ENCODE measurements at places on chromosomes 5 and 9. TPM values are rescaled to one million over a fixed set of nuclear protein-coding genes. Genes with fewer than 3 reads are reported as not detected.

DNA sequence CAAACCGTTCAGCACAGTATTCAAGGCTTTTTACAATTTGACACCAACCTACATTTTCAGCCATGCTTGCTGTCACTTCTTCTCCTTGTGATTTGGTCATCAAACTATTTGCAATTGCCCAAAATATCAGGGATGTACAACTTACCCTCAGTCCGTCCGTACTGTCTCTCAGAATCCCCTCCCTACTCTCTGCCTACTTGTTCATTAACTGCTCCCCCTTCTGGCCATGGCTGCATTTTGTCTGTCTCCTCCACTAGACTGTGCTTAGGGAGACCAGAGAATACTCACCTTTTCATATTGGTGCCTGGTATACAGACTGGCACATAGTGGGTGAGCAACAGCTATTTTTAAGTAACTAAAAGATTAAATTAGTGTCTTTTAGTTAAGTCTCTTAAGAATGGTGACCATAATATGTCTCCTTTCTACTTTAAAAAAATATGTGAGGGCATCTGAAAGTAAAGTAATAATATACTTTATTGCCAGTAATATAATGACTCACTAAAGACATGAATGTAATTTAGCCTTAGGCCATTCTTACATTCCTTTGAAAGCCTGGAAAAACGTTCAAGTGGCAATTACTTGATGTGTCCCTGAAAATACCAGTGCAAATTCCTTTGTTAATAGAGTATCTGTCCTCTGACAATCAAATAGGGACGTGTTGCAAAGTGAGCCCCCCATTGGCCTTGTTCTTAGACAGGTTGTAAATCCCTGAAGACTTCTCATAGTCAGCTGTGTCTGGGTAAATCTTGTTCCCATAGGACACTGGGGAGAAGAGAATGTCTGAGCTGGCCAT is 27.8 kb downstream of the PRLR start:
- no peaks in the 10 kb centered on the region for H3K36me3 ChIP-seq
- no peak overlapping the region for H3K4me3 ChIP-seq
- DNase-seq: peak; percentile 29
- peaks cover 19% of the 10 kb centered on the region for H3K4me1 ChIP-seq

GRCh38 chr9:18385696-18386490 is 88.1 kb upstream of the ADAMTSL1 start:
- H3K4me3 ChIP-seq: no peak overlapping the region
- H3K4me1 ChIP-seq: no peaks in the 10 kb centered on the region
- H3K27ac ChIP-seq: no peak overlapping the region

BARHL1 gene
- not detected for total RNA-seq

GRCh38 chr9:17600962-17601593 is 22.2 kb downstream of the SH3GL2 start:
- no peak for DNase-seq
- H3K27me3 ChIP-seq: no peaks in the 10 kb centered on the region
- no peak overlapping the region for H3K4me3 ChIP-seq
- H3K4me1 ChIP-seq: no peaks in the 10 kb centered on the region
- no peak overlapping the region for H3K27ac ChIP-seq
- no peaks in the 10 kb centered on the region for H3K36me3 ChIP-seq

DNA sequence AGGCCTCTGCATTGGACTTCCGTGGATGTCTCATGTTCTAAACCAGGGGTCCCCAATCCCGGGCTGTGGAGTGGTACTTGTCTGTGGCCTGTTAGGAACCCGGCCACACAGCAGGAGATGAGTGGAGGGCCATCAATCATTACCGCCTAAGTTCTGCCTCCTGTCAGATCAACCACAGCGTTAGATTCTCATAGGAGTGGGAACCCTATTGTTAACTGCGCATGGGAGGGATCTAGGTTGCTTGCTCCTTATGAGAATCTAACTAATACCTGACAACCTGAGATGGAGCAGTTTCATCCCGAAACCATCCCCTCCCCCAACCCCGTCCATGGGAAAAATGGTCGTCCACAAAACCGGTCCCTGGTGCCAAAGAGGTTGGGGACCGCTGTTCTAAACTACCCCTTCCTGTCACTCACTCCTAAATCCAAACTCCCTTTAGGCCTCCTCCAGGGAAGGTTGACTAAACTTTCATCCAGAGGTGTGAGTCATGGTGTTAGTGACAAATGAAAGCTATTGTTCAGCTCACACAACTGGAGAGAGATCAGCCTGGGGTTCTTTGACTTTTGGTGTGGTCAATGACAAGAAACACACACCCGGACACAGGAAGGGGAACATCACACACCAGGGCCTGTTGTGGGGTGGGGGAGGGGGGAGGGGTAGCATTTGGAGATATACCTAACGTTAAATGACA is 9.5 kb downstream of the KCNV2 start:
- H3K27me3 ChIP-seq: no peaks in the 10 kb centered on the region
- H3K27ac ChIP-seq: no peak overlapping the region
- no peak overlapping the region for H3K4me3 ChIP-seq
- DNase-seq: no peak

DNA sequence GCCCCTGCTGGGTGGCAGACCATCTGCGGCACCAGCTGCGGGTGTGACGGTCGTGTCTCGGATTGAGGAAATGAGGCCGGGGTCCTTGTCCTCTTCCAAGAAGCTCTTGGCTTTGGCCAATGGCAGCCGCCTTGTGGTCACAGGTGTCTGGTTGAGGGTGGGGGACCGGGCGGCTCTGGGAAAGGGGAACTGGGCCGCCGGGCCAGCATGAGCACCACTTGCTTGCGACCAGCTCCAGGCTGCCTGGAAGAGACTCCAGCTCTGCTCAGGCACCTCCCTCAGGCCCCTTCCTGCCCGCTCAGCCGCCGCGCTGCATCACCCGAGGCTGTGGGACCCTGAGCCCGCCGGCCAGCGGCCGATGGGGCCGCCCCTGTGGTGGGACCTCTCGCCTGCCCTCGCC is 59.7 kb downstream of the RXRA start:
- no peak for DNase-seq
- no peaks in the 10 kb centered on the region for H3K36me3 ChIP-seq
- no peak overlapping the region for H3K27ac ChIP-seq
- no peak overlapping the region for H3K4me3 ChIP-seq
- H3K4me1 ChIP-seq: peaks cover 97% of the 10 kb centered on the region
- H3K27me3 ChIP-seq: no peaks in the 10 kb centered on the region

TMEM215 gene
- total RNA-seq: not detected

DNA sequence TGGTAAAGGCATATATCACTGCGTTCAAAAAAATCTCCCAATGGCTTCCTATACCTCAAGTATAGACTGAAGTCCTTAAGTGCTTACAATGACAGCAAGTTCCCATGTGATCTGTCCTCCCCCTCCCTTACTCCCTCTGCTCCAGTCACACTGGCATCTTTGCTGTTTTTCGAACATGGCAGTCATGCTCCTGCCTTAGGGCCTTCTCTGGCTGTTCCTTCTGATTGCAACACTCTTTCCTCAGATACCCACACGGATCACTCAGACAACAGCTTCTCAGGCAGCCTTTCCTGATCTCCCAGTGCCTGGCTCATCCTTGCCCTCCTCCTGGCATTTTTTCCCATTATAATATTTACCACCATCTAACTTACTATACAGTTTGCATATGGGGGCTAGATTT is 232.8 kb downstream of the ARHGEF28 start:
- H3K27ac ChIP-seq: no peak overlapping the region
- no peaks in the 10 kb centered on the region for H3K27me3 ChIP-seq
- no peak overlapping the region for H3K4me3 ChIP-seq
- no peaks in the 10 kb centered on the region for H3K36me3 ChIP-seq
- peaks cover 36% of the 10 kb centered on the region for H3K4me1 ChIP-seq

RNF183 gene
- 0.11 TPM for total RNA-seq

DNA sequence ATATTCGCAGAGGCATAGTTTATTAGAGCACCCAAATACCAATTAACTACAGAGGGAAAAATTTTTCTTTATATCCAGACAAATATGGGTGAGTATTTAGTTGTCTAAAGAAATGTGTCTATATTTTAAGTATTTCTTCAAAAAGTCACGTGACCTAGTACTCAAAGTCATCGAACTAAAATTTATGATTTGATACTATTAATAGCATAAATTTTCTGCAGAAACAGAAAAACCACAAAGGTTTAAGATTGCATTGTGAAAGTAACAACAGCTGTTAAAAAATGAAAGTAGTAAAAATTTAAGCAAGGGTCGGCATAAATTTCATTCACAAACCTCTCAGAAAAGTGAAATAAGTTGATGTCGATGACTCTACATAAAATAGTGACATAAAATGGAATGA is 323.9 kb upstream of the RORB start:
- H3K27me3 ChIP-seq: no peaks in the 10 kb centered on the region
- no peak overlapping the region for H3K27ac ChIP-seq
- no peaks in the 10 kb centered on the region for H3K4me1 ChIP-seq

- no peaks in the 10 kb centered on the region for H3K36me3 ChIP-seq
- no peak overlapping the region for H3K4me3 ChIP-seq
- H3K27ac ChIP-seq: peak overlapping the region; percentile 76
- H3K4me1 ChIP-seq: peaks cover 66% of the 10 kb centered on the region
These were observed 2.0 kb upstream of the RALGDS start for GRCh38 chr9:133122935-133123611.

- no peaks in the 10 kb centered on the region for H3K36me3 ChIP-seq
- no peak for DNase-seq
- H3K4me1 ChIP-seq: peaks cover 24% of the 10 kb centered on the region
These were observed 12.6 kb downstream of the ZNF462 start for GRCh38 chr9:106875529-106875928.

- no peaks in the 10 kb centered on the region for H3K4me1 ChIP-seq
- no peaks in the 10 kb centered on the region for H3K36me3 ChIP-seq
- H3K4me3 ChIP-seq: no peak overlapping the region
- H3K27ac ChIP-seq: no peak overlapping the region
- no peak for DNase-seq
These were observed 158.7 kb downstream of the DRD1 start for GRCh38 chr5:175285261-175285660.

GRCh38 chr5:80230269-80230992 is 25.4 kb downstream of the SERINC5 start:
- no peak for DNase-seq
- peaks cover 33% of the 10 kb centered on the region for H3K4me1 ChIP-seq
- H3K4me3 ChIP-seq: no peak overlapping the region
- H3K27me3 ChIP-seq: no peaks in the 10 kb centered on the region
- H3K27ac ChIP-seq: peak overlapping the region; percentile 54

GRCh38 chr5:123845356-123846100 is 333.6 kb downstream of the CSNK1G3 start:
- no peak for DNase-seq
- H3K27ac ChIP-seq: no peak overlapping the region
- H3K36me3 ChIP-seq: no peaks in the 10 kb centered on the region
- no peaks in the 10 kb centered on the region for H3K27me3 ChIP-seq
- H3K4me3 ChIP-seq: no peak overlapping the region
- H3K4me1 ChIP-seq: no peaks in the 10 kb centered on the region

DNA sequence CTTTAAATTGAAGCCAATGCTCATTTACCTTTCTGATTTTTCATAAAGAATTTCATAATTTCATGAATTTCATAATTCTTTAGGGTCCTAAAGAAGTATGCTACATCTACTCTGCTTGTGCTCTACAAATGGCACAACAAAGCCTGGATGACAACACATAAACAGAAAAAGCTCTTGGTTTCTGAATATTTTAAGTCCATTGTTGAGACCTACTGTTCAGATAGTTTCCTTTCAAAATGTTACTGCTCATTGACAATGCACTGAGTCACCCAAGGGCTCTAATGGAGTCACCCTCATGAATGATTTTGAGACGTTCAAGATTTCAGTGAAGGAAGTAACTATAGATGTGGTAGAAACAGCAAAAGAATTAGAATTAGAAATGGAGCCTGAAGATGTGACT is 74.1 kb downstream of the SLCO4C1 start:
- H3K36me3 ChIP-seq: no peaks in the 10 kb centered on the region
- H3K27ac ChIP-seq: no peak overlapping the region
- DNase-seq: no peak
- no peaks in the 10 kb centered on the region for H3K27me3 ChIP-seq
- H3K4me3 ChIP-seq: no peak overlapping the region

DNA sequence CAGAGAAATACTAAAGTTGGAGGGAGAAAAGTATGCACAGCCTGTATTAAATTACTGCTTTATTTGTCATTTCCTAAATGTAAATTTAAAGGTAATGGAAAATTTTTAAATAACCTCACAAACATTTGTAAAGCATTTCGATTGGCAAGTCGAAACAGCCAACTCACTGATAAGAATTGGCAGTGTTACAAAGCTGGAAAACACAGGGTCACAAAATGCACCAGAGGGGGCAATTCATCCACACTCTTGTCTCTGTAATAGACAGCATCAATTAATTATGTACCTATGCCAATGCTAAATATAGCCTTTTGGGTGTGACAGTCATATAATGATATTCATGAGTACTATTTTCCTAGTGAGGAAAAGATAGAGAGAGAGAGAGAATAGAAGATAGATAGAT is 140.6 kb upstream of the PRLR start:
- no peak for DNase-seq
- no peaks in the 10 kb centered on the region for H3K4me1 ChIP-seq
- H3K27ac ChIP-seq: no peak overlapping the region
- no peaks in the 10 kb centered on the region for H3K27me3 ChIP-seq
- no peaks in the 10 kb centered on the region for H3K36me3 ChIP-seq

- no peaks in the 10 kb centered on the region for H3K36me3 ChIP-seq
- no peaks in the 10 kb centered on the region for H3K4me1 ChIP-seq
- no peak for DNase-seq
- H3K27me3 ChIP-seq: no peaks in the 10 kb centered on the region
These were observed 208.6 kb upstream of the ANKH start for GRCh38 chr5:15080219-15080618.

PTGS1 gene
- 5.6 TPM for total RNA-seq

DNA sequence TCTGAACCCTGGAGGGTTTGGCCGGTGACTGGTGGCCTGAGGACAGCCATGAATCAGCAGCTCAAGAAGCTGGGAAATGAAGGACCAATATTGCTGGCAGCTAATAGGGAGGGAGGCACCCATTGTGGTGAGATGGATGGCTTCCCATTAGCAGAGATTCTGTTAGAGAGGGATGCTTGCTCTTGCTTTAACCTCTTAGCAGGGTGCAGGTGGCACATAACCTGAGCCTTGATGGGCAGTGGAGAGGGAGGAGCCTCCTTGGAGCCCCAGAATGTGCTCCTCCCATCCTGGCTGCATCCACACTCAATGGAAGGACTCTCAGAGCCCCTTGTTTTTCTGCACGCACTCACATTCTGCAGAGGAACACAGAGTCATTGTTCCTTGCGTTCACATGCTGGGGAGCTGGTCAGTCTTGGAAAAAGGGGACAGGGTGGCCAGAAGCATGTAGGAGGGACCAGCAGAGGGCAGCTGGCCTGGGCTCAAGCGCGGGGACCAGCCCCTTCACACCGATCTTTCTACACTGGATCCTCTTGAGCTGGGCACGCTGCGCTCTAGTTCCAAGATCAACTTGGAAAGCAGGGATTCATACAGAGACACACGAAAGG is 161.8 kb downstream of the MED10 start:
- no peak overlapping the region for H3K27ac ChIP-seq
- H3K4me3 ChIP-seq: no peak overlapping the region

All from adrenal gland (tissue), 19 donors.